ENCODE measurements at places on chromosomes 4 and X.

GRCh38 chr4:125732632-125733031, 417.9 kb downstream of the FAT4 start:
- no peak for DNase-seq

- DNase-seq, result no peak
These were observed 37.8 kb downstream of the SPCS3 start for GRCh38 chr4:176357359-176358082.

DNA sequence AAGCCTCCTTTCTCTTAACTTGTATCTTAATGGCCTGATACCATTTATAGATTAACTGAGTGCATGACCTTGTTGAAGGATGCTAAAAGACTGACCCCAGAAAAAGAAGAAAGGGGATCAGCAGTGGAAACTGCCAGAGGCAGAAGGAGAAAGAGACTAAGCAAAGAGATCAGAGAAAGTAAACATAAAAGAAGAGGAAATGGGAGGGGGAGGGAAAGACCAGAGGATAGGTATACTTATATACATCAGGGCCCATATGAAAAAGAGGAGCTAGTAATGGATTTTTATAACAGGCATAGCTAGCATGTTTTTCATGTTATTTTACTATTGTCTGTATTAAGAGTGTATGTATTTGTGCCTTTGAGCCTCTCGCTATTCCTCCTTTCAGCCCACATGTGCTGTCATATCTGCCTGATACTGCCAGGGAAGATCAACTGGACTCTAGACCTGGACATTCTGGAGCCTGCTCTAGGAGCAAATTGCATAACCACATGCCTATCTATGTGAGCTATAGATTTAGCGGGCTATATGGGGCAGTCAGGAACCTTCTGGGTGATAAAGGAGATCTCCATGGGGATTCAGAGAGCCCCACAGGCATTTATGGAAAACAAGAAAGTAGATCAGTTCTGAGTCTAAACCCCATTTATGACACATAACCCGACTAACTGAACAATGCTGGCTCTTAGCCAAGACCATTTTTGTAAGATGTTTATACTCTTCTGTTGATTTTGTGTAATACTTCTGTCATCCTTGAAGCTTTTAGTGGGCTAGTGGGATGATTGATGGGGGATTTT, 13.4 kb upstream of the SNX12 start:
- no peak for DNase-seq

DNA sequence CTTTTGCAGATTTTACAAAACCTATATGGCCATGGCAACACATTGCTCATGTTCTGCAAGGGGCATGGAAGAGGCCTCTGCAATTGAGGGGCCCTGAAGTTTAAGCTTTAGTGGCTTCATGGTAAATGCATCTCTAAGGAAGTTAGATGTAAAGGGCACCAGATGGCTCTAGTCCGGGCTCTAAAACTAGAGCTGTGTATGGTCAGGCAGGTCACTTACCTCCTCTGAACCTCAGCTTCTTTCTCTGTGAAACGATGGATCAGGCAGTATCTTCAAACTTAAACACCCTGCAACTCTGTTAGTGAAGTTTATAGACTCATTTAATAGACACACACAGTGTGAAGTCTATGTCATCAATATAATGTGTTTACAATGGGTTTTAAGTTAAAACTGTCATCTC, 10.0 kb downstream of the MAGEB17 start:
- DNase-seq, result no peak

- DNase-seq, result peak; percentile 4
These were observed 59.2 kb downstream of the SLC7A11 start for GRCh38 chr4:138182838-138183426.

DNA sequence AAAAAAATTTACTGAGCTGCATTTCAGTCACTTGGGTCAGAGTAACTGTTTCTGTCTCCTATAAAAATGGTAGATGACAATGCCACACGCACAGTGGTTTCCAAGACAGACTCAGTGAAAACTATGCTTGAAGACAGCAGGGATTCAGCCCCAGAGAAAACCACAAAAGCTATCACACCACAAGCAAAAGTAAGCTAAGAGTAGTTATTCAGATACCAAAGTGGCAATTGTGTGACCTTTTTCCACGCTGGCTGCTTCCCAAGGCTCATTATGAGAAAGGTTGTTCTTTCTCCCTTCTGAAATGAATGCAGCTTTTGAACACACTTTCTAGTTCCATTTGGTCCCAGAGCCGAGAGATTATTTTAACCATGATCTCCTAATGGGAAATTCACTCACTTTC, 46.4 kb upstream of the GPM6B start:
- no peak for DNase-seq

DNA sequence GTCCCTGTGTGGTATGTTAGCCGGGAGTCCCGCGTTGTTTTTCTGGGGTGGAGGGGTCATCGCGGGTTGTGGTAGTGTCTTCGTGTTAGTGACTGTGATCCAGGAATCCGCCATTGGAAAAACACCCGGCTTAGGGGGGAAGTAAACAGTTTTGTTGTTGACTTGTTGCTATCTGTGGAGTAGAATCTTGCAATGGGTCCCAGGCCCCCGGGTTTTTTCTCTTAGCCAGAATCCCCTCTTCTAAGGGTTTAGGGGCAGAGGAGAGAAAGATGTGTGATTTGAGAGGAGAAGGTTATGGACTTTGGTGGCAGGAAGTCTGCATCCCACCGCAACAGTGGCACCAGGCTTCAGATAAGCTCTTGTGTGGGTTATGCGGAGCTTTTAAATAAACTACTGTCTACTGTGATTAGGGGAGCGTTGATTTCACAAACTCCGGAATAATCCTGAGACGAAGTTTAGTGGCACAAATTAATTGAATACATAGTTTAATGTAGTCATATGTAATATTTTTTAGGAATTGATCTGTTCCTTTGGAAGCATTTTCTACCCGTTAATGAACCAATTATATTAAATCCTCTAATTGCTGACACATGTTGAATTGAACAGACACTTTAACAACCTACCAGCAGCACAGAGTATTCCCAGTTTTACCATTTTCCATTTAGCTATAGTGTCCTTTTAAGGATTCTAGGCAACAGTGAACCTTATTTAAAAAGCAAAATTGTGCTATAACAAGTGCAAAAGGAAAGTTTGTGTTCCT, 1.4 kb downstream of the DDX3X start:
- no peak for DNase-seq

GRCh38 chrX:132044953-132045352, 21.9 kb downstream of the STK26 start:
- DNase-seq, result no peak

Measured in CD4-positive, alpha-beta T cell treated with Interleukin-4 for 1 hour (primary cell).